ENCODE measurements at places on chromosomes 12 and 14.

GRCh38 chr14:65356327-65356836, 56.1 kb upstream of the FUT8 start:
- ATAC-seq: no peak

GRCh38 chr12:111437816-111438454, 32.2 kb downstream of the SH2B3 start:
- no peak for ATAC-seq

- no peak for ATAC-seq
Measured at GRCh38 chr12:57367121-57367520, 63.7 kb downstream of the R3HDM2 start.

DNA sequence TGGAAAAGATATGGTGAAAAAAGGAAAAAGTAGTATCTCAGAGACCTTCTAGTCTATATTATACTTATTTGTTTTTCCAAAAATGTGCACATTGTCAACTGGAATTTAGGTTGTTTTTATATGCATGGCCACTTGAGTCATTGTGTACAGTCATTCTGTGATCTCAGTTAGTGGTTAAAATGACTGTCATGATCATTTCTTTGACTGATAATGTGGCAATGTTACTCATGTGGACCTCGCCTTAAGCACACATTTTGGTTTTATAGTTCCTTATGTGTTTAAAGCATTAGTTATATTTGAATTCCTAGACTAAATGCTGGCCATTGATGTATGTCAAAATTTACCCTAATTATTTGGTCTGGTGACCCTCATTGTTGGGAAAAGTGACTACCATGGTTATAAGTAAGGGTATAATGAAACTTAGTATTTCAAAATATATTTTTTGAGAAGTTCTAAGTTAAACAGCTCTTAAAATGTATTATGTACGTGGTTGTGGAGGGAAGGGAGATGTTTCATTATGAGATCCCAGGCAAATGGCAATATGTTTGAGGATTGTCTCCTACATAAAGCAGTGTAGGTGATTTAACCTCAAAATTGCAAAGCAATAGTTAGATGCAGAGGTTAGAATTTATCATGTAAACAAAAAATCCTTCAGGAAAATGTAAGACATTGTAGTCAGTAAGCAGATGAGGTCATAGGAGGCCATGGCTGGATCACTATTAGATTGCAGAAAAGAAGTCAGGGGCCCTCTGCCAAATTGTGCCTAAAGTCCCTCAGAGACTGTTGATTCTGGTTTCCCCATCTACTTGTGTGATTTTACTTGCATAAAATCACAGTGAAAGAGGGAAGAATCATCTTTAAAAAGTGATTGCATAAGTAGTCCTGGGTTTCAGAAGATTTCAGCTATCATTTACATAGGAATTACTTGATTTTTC, 17.5 kb downstream of the PNMA1 start:
- ATAC-seq: no peak

DNA sequence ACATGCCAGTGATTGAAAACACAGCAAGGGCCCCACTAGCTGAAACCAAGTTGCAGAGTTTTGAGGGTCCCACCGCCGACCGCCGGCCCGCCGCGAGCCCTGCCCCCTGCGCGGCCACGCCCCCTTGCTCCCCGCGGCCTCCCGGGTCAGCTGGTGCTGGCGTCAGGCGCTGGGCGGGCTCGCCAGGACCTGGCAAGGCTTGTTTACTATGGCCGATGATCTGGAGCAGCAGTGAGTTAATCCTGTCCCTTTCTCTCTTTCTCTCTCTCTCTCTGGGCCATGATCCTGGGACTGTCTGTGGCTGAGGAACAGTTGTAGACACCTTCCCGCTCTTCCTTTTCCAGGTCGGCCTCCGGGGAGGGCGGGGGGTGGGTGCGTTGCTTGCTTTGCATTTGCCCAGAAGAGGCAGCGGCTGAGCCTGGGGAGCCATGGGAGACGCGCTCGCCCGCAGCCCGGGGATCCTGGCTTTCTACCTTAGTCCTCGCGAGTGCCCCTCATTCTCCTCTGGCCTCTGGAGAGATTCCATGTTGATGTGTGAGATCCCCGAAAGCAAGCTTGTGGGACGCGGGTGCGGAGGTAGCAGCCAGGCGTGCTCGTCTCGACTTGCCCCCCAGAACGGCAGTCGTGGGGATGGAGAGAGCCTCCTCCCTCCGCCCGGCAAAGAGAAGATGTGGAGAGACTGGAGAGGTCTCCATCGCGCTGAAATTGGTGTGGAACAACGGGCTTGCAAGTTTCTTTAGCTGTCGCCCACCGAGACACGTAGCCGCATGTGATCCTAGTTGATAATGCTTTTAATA, at the start of gene ABHD4:
Gene ABHD4 (plus strand): TSS at position 202 of the 797 bp plus-strand sequence. CDS start 7 bp downstream, at position 209.
- ATAC-seq: peak; percentile 94

DNA sequence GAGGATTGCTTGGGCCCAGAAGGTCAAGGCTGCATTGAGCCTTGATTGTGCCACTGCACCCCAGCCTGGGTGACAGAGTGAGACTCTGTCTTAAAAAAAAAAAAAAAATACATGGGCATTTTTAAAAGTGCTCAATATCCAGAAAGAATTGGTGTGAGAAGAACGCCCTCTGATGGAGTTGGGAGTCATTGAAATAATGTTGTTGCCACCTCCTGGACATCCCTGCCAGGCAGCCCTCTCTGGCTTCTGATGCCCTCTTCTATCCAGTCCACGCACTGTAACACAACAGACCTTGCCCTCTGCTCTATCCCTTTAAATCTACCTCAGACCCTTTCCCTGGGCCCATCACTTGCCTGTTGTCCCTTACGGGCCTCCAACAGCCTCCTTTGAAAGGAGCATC, 4.9 kb downstream of the PTGDR start:
- no peak for ATAC-seq

GRCh38 chr14:58281969-58282368, 16.4 kb upstream of the ARID4A start:
- ATAC-seq: no peak

GRCh38 chr14:84351646-84352045, 1178.3 kb upstream of the FLRT2 start:
- ATAC-seq: no peak

GRCh38 chr12:122865268-122866231, 30.3 kb downstream of the HIP1R start:
- ATAC-seq: peak; percentile 10

GRCh38 chr12:98456576-98457573, 58.5 kb upstream of the TMPO start:
- peak; percentile 67 for ATAC-seq

DNA sequence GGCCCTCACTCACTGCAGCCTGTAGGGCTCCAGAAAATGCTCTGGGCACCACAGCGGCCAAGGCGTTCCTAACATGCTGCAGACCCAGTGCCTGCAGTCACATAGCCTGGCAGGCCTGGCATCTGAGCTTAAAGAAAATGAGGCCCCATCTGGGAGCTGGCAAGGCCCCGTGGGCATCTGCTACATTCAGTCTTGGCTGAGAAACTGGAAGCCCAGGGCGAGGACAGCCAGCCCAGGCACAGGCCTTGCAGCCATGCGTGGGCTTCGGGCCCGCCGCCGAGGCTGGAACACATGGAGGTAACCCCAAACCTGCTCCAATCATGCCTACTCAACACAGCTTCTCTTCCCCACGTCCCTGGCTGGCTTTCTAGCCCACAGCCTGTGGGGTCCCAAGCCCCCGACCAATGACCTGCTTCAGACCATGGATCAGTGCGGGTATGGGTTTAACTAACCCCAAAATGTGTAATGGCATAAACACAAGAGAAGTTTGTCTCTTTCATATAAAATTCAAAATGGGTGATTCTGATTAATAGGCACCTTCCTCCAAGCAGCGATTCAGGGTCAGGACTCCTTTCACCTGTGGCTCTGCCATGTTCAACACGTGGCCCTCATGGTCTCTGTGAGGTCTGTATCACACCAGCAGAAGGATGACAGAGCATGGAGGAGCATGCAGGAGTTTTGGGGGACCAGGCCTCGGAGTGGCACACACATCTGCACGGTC, 6.4 kb downstream of the NGB start:
- no peak for ATAC-seq

DNA sequence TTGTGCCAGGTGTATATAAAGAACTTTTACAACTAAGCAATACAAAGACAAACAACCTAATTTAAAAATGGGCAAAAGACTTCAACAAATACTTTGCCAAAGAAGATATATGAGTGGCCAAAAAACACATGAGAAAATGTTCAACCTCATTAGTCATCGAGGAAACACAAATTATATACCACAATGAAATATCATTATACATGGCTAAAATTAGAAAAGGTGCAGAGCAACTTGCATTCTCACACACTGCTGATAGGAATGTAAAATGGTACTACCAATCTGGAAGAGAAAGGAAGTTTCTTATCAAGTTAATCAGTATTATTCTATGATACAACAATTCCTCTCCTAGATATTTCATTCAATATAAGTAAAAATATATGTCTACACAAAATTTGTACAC, 131.6 kb upstream of the FRMD6 start:
- no peak for ATAC-seq

DNA sequence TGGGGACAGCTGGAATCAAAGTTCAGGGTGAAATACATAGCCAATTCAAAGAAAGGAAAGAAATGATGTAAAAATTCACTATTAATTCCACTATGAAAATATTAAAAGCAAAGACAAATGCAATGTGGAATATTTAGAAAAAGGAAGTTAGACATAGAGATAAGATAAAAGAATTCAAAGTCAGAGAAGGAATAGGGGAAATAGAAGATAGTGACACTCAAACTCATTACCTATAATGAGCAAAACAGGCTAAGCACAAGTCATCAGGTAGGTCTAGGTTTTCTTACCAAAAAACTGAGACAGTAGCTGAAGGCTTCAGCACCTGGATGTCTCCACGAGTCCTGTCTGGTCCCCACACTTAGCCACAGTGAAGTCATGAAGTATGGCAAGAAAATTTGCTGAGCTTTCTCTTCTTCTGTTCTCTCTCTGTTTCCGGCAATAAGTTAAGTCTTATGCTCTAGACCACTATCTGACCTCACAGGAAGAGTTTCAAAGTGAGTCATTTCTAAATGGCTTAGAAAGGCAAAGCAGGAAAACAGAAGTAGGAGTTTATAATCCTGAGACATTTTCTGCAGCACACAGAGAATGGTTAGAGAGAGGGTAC, at the start of gene C3AR1:
Gene C3AR1 (minus strand): TSS at position 369 of the 604 bp plus-strand sequence. CDS start 6,174 bp downstream, outside the sequence.
- no peak for ATAC-seq

DNA sequence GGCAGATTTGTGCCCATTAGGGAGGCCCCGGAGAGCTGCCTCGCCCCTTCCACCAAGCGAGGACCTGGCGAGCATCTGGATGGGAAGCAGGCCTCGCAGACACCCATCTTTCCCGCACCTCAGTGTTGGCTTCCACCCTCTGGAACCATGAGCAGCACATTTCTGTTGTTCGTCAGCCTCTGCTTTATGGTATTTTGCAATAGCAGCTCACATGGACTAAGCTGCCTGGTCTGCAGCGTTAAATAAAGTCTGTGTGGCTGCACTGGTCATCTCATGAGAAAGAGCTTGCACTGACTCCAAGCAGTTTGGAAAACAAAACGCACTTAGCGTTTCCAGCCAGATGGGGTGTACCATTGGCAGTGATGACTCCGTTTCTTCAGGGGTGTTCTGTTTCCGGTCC, 75.8 kb downstream of the GLT1D1 start:
- ATAC-seq: no peak

GRCh38 chr12:10121278-10121677, 8.7 kb downstream of the CLEC7A start:
- ATAC-seq: no peak

DNA sequence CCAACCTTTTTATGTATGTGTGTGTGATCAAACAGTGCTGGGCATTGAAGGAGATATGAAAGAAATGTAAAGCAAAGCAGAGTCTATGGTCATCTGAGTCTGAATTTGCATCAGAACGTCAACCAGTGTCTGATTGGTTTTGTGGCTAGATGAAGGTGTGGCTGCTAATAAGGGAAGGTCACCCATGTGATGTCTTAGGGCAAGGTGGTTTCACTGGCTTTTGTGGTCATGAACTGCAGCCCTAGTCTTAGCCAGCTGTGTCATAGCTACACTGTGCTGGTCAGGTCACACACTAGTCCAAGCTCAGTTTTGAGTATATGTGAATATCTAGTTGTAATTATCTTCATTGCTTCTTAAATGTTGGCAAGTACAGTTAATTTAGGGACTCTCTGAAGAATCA, 105.8 kb downstream of the TGFB3 start:
- no peak for ATAC-seq

DNA sequence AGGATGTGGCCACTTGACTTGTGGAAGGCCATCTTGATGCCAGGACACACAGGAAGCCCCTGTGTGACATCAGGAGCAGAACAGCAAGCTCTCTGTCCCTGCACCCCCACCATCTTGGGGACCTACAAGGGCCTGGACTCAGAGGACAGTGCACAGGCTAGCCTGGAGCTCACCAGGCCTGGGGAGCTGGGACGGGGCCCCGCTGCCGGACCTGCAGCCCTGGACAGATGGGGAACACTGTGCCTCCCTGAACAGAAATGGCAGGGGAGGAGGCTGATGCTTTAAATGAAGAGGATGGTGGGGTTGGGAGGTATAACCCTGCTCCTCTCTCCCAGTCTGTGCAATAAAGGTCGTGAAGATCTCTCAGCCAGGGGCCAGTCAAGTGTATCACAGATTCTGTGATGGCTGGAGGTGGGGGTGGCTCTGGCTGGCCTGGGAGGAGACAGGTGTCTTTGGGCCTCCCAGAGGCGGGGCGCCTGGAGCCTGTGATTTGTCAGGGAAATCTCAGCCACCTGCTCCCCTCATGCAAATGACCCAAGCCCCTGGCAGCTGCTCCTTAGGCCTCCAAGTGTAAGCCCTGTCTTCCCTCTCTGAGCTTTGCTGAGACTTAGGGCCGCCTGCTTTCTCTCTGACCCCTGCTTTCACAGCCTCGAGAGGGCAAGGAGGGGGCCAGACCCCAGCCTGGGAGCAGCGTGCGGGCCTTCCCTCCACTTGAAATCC, 1.1 kb upstream of the GNB3 start:
- ATAC-seq: peak; percentile 83

- no peak for ATAC-seq
Measured at GRCh38 chr14:51365241-51365965, 125.4 kb downstream of the TMX1 start.

DNA sequence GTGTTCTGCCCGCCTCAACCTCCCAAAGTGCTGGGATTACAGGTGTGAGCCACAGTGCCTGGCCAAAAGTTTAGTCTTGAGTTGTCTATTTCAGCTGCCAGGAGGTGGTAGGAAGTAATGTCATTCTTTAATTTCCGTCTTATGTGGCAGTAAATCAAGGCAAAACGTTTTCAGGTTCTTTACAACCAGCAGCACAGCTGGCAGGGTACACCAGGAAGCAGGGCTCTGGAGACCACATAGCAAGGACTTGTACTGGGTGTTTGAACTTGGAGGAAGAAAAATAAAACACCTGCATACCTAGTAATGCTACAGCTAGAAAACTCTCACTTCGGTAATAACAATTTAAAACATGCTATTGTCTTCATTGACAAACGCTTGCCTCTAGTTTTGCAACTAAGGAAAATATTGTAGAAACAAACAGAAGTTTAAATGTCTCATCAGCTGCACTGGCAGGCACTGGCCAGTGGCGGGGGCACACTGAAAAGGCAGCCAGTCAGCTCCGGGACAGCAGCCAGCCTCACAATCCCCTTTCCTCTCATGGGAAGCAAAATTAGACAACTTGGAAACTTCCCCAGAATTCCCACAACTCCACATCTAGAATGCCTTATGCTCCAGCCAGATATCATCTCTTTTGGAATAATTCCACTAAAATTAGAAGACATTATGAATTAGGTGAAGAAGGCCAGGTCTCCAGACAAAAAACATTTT, 72.2 kb downstream of the CLIP1 start:
- ATAC-seq: no peak
